ENCODE measurements at places on chromosomes 6 and 20. TPM values are rescaled to one million over a fixed set of nuclear protein-coding genes. Genes with fewer than 3 reads are reported as not detected.

TNFRSF6B gene
- total RNA-seq = 119 TPM

RAB44 gene
- total RNA-seq = 0.21 TPM

EFCAB8 gene
- total RNA-seq = not detected

PROKR2 gene
- total RNA-seq = not detected

BFSP1 gene
- not detected for total RNA-seq

NKAPL gene
- not detected for total RNA-seq

BAG2 gene
- total RNA-seq = 7.7 TPM

GNRH2 gene
- total RNA-seq = not detected

IL20RA gene
- total RNA-seq = not detected

- no peaks in the 10 kb centered on the region for H3K27me3 ChIP-seq
- DNase-seq = peak; percentile 80
- peak overlapping the region; percentile 67 for H3K27ac ChIP-seq
- H3K4me1 ChIP-seq = peaks cover 4% of the 10 kb centered on the region
- peak overlapping the region; percentile 11 for H3K4me3 ChIP-seq
Observed at GRCh38 chr6:131779304-131779703, 28.5 kb upstream of the ENPP1 start.

GRCh38 chr6:131846905-131847304 lies 39.1 kb downstream of the ENPP1 start:
- no peak overlapping the region for H3K4me3 ChIP-seq
- no peaks in the 10 kb centered on the region for H3K4me1 ChIP-seq
- H3K36me3 ChIP-seq = no peaks in the 10 kb centered on the region

GRCh38 chr6:44569931-44570385 lies 182.5 kb downstream of the CDC5L start:
- no peak for DNase-seq
- no peaks in the 10 kb centered on the region for H3K4me1 ChIP-seq
- no peaks in the 10 kb centered on the region for H3K36me3 ChIP-seq
- H3K27ac ChIP-seq = peak overlapping the region; percentile 61
- H3K27me3 ChIP-seq = no peaks in the 10 kb centered on the region

GRCh38 chr6:168033791-168034190 lies 36.3 kb downstream of the KIF25 start:
- no peaks in the 10 kb centered on the region for H3K4me1 ChIP-seq
- DNase-seq = no peak
- no peak overlapping the region for H3K27ac ChIP-seq
- no peaks in the 10 kb centered on the region for H3K27me3 ChIP-seq

DNA sequence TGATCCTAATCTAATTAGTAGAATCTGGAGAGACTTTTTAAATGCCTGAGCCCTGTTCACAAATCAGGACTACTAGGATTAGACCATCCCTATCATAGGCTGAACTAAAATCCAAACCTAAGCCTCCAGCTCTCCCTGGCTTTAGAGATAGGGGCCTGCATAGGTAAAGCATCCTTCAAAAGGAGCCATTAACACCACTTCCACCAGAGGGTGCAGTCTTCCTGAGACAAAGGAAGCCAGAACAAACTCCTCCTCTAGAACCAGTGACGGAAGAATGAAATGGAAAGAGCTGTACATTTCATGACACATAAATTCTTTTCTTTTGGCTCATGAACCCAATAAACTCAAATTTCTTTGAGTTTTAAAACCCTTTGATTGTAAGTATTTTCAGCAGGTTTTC lies 291.2 kb upstream of the ADGRB3 start:
- no peaks in the 10 kb centered on the region for H3K4me1 ChIP-seq
- DNase-seq = no peak
- no peaks in the 10 kb centered on the region for H3K36me3 ChIP-seq
- no peak overlapping the region for H3K27ac ChIP-seq
- H3K27me3 ChIP-seq = no peaks in the 10 kb centered on the region

- H3K36me3 ChIP-seq = no peaks in the 10 kb centered on the region
- no peak overlapping the region for H3K27ac ChIP-seq
- no peaks in the 10 kb centered on the region for H3K4me1 ChIP-seq
Observed at GRCh38 chr6:5582762-5583161, 321.4 kb downstream of the FARS2 start.

DNA sequence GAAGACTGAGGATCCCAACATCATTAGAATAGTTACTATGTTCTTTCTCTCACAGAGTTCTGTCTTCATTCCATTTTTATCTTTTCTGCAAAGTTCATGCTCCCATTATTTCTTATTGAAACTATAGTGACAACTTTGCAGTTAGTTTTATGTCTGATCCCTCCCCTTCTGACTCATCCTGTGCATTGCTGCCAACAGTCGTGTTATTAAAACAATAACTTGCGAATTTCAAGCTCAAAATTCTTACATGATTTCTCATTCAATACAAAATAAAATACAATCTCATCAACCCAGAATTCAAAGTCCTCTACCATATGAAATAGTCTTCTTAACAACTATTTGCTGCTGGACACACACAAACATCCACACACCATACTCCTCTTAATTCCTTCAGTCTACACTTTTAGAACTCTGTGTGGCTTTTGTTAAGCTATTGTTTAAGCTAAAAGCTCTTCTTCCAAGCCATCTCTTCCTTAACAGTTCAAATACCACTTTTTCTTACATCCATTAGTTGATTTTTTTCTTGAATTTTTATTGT lies 261.4 kb upstream of the IRAK1BP1 start:
- H3K4me3 ChIP-seq = no peak overlapping the region
- no peaks in the 10 kb centered on the region for H3K36me3 ChIP-seq
- DNase-seq = no peak
- no peaks in the 10 kb centered on the region for H3K4me1 ChIP-seq
- no peaks in the 10 kb centered on the region for H3K27me3 ChIP-seq

DNA sequence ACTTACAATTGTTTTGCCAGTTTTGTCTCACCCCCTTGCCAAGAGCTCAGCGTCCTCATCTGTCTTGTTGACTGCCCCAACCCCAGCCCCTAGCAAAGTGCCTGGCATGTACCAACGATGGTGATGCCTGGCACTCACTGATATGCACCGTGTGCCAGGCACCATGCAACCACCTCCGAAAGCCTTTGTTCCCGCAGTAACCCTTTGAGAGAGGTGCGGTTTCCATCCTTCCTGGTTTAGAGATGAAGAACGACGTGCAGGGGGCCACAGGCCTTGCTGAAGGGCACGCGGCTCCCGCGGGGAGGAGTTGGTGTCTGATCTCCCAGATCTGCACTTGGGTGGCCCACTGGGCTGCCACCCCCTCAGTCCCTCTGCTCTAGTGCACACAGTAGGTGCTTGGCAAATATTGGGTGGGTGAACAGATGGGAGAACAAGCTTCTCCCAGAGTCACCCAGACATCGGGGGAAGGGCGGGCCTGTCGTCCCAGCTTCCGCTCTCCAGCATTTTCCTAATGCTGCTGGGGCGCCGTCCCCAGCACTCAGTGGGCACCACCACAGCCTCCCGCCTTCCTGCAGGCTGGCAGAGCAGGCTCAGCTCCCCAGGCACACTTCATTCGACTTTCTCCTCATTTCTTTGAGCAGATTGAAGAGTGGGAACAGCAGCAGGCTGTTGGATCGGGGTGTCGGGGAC lies 35.3 kb downstream of the DLGAP4 start:
- H3K4me1 ChIP-seq = no peaks in the 10 kb centered on the region
- DNase-seq = no peak
- peaks cover 3% of the 10 kb centered on the region for H3K27me3 ChIP-seq
- no peaks in the 10 kb centered on the region for H3K36me3 ChIP-seq
- no peak overlapping the region for H3K4me3 ChIP-seq

DNA sequence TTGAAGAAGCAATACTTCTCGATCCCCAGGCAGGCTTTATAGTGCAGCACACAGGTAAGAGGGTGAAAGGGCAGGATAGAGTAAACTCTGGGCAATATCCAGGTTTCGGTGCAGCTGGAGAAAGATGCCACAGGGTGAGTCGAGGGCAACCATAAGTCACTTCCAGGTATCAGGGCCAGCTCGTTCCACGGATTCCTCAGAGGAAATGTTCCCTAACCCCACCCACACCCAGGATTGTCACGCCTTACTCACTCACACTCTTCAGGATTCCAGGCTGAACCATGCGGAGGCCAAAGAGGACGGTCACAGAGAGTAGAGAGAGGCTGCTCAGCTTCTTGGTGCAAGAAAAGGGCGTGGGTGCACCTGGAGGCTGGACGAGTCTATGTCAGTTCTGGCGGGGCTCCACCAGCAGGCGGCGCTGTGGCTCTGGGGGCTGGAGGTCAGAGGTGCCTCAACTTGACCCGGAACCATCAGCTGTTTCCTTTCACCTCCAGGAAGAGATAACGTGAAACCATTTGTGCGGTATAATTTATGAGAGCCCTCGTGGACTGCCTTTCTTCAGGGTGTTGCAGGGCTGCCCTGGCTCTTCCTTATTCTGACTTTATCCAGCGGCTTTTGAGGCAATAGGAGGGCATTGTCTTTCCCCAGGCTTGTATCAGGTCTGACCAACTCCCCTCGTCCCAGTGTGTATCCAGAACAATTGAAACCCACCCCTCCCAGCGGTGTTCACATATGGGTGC lies 14.5 kb upstream of the WFDC12 start:
- no peaks in the 10 kb centered on the region for H3K27me3 ChIP-seq
- H3K27ac ChIP-seq = no peak overlapping the region
- no peaks in the 10 kb centered on the region for H3K4me1 ChIP-seq
- no peak overlapping the region for H3K4me3 ChIP-seq
- no peaks in the 10 kb centered on the region for H3K36me3 ChIP-seq
- no peak for DNase-seq

DNA sequence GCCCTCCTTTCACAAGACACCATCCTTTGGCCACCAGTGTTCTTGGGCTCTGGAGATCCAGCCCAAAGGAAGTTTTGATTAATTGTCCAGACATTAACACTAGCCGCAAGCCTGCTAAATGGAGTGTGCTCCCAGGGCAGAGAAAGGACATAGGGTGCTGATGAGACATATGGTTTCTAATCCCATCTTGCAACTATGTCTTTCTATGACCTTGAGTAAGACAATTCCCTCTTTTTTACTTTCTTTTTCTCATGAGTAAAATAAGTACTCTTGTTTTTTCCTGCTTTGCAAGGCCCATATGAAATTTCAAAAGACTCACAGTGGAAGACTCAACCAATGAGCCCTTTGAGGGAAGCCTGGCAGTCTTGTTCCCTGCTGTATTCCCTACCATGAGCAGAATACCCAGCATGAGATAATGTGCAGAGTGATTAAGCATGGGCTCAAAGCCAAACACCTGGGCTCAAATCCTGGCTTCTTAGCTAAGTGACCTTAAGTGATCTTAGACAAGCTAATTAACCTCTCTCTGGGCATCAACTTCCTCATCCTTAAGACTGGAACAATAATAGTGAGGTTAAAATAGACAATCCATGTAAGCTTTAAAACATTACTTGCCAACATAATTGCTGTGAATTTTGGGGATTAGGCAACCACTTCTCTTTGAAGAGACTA lies at the start of gene WFDC10B:
TSS of gene WFDC10B (minus strand) at position 51 of the 669 bp plus-strand sequence. CDS start 19,027 bp downstream, outside the sequence.
- H3K27me3 ChIP-seq = no peaks in the 10 kb centered on the region
- DNase-seq = no peak
- no peaks in the 10 kb centered on the region for H3K4me1 ChIP-seq
- no peak within 1 kb of the TSS for H3K27ac ChIP-seq

All from ascending aorta (tissue), 2 donors.